ENCODE measurements at places on chromosomes 1 and 21. TPM values are rescaled to one million over a fixed set of nuclear protein-coding genes. Genes with fewer than 3 reads are reported as not detected.

DNA sequence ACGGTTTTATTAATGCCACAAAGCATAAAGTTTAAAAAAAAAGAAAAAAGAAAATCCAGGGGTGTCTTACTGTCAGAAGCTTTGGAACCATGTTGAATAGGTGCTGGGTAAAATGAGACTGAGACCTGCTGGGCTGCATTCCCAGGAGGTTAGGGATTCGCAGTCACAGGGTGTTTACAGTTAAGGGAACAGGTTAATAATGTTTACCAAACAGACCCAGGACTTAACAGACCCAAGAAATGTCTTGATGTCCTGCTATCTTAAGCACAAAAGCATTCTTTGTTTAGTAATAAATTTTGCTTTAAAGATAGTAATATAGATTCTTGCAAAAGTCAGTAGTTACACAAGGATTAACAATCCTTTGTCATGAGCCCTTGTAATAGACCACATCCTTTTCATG is 54.7 kb downstream of the OLFML3 start:
- no peak for DNase-seq

Gene S100A2
- 10.6 TPM for total RNA-seq

DNA sequence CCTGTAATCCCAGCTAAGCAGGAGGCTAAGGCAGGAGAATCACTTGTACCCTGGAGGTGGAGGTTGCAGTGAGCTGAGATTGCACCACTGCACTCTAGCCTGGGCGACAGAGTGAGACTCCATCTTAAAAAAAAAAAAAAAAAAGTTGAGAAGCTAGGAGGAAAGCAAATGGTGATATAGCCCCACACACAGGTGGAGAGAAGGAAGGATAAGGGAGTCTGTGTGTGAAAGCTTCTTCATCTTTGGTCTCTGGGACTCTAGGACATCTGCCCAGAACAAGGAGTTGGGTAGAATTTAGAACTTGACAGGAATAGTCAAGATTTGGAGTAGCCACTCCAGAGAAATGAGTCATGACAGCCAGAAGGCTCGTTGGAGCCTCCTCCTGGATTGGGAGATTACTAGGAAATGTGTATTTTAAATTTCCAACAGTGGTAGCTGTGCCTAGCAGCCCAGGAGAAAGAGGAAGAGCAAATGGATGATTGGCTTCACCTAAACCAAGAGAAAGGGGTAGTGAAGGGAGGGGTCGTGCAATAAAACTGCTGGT is 19.9 kb downstream of the NPL start:
- DNase-seq, result no peak

Gene NLRP3
- total RNA-seq, result not detected

- no peak for DNase-seq
Observed at GRCh38 chr1:219682788-219683187, 69.9 kb upstream of the ZC3H11B start.

DNA sequence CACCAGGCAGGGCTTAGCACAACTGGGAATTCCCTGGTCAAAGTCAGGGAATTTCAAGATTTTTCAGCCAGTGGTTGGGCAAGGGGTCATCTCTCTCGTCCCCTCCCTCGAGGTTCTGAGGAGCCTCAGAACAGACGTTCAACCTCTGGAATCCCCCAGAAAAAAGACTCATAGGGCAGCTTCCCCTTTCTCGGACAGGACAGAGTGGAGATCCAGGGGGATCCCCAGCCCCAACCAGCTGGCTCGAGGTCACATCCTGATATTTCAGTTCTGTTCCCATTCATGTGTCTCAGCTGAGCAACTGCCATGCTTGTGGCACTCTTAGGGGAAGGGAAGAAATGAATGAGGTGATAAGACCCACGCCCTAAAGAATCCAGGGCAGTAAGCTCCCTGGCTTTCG is 4.9 kb upstream of the LAD1 start:
- DNase-seq, result no peak

Gene HTR6
- total RNA-seq, result 0.14 TPM

- no peak for DNase-seq
Observed at GRCh38 chr1:225290244-225290643, 137.6 kb downstream of the LBR start.

Data from G401 (cell line).